MV-4-11 (cell line): ENCODE measurements at places on chromosomes 4 and X.
A peak's percentile ranks its signal among the peaks of the same experiment; 100 is the strongest.

- DNase-seq: no peak
Measured at GRCh38 chr4:152535360-152535902, 461 bp downstream of the FBXW7 start.

- peak; percentile 77 for DNase-seq
Measured at GRCh38 chr4:74444891-74445642, at the start of gene AREG. Gene AREG (plus strand): TSS chr4:74445136. CDS start chr4:74445346, 210 bp downstream.

- DNase-seq: no peak
Measured at GRCh38 chr4:108301545-108302251, 133.0 kb upstream of the LEF1 start.

- DNase-seq: peak; percentile 38
Measured at GRCh38 chrX:110146521-110146920, 143.6 kb downstream of the TMEM164 start.

DNA sequence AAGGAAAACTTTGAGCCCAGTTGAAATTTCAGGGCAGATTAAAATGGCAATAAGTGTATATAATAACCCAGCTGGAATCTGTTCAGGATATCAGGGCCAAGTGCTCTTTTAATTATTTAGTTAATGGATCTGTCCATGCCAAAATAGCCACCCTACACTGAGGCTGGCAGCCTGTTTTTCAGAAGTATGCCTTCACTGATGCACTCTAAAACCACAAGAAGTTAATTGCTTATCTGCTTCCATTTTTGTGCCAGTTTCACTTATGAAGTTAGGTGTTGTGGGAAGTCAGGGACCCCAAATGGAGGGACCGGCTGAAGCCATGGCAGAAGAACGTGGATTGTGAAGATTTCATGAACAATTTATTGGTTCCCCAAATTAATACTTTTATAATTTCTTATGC lies 960.3 kb downstream of the C4orf33 start:
- no peak for DNase-seq

GRCh38 chr4:11549525-11549924 lies 120.8 kb upstream of the HS3ST1 start:
- DNase-seq: no peak
